Fibroblast of skin of back (primary cell): ENCODE measurements at places on chromosomes 2 and 18.

- DNase-seq, result peak; percentile 18
Measured at GRCh38 chr2:54767921-54768320, 44.5 kb downstream of the EML6 start.

DNA sequence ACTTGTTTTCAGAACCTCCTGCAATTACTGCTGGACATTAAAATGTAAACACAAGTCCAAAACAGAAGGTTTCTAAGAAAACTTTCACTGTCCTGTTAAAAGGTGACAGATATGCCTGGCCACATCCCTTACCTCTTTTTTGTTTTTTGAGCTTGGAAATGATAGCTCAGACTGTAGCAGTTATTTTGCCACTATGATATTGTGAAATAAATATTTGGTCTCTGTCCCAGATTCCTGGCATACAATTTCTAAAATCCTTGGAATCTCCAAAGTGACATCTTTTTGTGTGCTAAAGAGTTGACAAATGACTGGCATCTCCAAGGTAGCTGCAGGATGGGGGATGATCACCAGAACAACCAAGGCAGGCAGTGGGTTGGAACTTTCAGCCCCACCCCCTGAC, 16.8 kb downstream of the TPGS2 start:
- no peak for DNase-seq

DNA sequence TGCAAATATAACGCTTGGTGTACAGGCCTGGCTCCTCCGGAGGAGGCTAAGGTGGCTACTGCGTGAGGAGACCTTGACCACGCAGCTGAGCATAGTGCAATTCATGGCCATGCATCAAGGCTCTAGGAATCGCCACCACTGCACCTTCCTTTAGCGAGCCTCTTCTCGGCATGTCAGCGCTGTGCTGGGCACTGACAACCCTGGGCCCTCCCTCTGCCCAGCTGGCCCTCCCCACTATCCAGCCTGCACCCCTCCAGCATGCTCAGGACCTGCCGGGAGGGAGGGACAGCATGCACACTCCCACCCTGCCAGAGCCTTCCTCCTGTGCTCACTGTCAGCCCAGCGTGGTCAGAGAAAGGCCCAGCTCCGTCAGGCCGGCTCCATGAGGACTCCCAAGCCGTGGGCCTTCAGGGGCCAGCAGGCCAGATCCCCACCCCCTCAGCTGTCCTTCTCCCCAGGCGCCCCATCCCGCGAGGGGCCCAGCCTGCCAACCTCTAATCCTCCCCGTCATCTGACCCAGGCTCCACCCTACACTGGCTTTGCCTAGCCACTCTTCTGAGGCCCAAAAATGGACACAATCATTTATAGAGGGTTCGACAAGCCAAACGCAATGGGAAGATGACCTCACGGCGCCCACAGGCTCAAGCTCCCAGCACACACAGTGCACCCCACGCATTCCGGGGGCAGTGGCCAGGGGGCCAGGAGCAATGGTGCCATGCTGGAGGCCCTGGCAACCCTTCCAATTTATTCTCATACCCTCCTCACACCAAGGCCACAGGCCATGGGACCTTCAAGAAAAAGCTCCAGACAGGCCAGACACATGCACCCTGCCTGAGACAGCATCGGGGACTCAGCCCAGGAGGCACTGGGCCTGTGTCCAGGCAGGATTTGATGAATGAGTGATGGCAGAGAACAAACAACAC, 3.5 kb downstream of the BIN1 start:
- no peak for DNase-seq

DNA sequence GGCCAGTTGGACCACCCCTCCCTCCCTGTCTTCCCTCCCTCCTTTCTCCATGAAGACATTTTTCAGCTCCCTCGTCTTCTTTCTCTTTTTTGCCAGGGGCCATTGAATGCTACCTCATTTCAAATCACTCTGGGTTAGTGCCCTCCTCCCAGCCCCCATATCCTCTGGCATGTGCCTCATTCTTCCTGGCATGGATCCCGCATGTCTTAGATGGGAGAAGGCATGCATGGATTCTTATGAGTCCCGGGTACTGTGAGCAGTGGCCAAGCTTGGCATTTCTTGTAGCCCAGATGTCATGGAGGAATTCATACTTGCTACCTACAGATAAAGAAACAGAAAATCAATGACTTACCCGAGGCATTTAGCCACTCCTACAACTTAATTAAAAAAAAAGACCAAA, 9.0 kb upstream of the HAAO start:
- DNase-seq, result peak; percentile 62

DNA sequence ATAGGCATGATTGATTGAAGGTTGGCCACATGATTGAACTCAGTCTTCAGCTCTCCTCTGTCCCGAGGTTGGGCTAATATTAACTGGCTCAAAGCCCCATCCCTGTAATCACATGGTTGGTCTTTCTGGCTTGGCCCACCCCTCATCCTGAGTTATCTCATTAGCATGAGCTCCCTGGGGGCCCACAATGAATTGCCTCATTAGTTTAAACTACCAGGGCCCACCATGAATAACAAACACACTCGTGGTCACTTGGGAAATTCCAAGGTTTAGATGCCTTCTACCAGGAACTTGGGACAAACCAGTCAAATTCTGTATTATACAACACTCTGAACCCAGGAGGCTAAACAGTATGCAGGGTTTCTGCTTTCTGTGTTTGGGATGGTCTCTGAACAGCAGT, 121.7 kb upstream of the B3GNT2 start:
- DNase-seq, result peak; percentile 16

- DNase-seq, result peak; percentile 89
Measured at GRCh38 chr2:66574701-66575624, 140.0 kb downstream of the MEIS1 start.

- DNase-seq, result peak; percentile 3
Measured at GRCh38 chr2:2243666-2244065, 87.4 kb downstream of the MYT1L start.

DNA sequence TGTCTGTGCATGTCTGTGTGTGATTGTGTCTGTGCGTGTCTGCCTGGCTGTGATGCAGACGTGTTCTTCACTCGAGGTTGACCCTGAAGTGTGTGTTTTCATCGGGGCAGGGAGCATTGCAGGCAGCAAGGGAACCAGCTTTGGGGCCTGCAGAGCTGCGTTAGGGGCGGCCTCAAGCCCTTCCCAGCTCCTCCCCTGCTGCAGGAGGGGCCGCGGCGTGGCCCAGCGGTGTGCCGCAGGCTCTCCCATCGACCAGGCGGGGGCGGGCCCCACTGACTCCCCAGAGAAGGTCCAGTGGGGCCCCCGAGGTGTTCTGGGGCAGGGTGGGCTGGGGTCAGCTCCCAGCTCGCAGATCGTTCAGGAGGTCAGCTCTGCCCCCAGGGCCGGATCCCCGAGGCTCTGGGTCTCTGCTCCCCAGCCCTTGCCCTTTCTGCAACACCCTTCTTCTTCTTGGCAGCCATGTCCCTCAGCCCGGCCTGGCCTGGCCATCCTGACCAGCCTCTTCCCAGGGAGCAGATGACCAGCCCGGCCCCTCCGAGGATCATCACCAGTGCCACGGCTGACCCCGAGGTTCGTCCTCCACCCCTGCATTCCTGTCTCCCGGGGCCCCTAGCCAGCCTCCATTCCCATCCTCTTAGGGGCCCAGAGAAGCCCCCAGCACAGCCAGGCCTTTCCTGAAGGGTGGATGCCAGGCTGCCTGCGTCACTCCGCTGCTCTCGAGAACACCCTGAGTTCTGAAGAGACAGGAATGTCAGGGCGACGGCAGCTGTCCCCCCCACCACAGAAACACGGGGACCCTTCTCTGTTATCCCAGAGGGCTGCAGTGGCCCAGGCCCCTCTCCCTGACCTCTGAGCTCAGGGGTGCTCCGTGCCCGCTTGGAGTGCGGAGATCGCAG, 11.1 kb upstream of the KLHL30 start:
- peak; percentile 55 for DNase-seq

GRCh38 chr2:24210106-24210455, 35.2 kb downstream of the FAM228A start:
- no peak for DNase-seq

DNA sequence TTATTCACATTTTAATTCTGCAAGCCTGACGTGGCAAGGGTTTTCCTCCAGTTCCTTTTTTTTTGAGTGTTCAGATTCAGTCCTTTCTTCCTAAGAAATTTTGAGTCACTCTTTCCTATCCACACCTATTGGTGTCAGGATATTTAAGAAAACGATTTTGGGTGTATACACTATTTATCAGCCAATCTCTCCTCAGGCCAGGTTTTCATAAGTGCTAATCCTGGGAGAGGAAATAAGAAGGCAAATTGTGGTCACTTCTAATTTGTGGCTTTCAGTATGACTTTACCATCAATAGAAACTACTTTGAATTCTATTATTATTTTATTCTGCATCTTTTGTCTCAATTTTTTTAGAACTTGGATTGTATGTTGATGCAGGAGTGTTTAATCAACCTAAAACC, 174.4 kb downstream of the DSEL start:
- no peak for DNase-seq

GRCh38 chr2:237011206-237011795, 74.4 kb upstream of the COPS8 start:
- peak; percentile 18 for DNase-seq

DNA sequence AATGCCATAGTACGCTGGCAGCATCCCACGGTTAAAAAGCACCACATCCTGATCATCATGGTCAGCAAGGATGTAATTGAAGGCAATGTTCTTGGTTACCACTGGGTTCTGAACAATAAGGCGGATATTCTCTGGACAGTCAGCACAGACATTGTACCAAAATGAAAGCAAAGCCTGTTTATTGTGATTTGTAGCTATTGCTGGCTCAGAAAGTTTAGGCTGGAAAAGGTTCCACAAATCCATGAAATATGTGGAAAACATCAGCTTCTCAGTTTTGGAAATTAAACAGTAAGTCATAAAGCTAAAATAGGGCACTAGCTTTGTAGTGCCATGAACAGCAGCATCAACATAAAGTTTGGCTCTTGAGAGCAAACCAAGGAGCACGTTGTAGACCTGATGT, 52.2 kb downstream of the C2orf74 start:
- no peak for DNase-seq

- DNase-seq, result peak; percentile 19
Measured at GRCh38 chr2:140589696-140590095, 1541.1 kb downstream of the LRP1B start.

DNA sequence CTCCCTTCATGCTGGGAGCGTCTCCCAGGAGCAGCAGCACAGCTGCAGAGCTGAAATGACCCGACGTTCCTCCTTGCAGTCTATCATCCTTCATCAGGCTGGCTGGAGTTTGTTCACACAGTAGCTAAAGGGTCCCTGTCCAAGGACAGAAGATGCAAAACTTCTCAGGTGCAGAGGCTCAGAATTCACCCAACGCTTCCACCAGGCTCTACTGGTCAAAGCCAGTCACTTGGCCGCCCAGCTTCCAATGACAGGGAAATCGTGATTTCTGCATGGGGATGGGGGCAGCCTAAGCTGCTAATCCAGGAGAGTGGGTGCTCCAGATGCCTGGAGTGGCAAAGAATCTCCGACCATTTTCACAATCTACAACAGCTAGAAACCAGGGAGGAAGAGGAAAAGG, 97.0 kb upstream of the SALL3 start:
- no peak for DNase-seq

GRCh38 chr2:240463274-240463865, 27.9 kb downstream of the GPC1 start:
- no peak for DNase-seq

GRCh38 chr2:183125659-183126341, 1.6 kb downstream of the NUP35 start:
- no peak for DNase-seq
